NCI-H1694 treated with DMSO at 0.1 percent for 48 hours (cell line): ENCODE measurements at places on chromosomes 2 and 18.

DNA sequence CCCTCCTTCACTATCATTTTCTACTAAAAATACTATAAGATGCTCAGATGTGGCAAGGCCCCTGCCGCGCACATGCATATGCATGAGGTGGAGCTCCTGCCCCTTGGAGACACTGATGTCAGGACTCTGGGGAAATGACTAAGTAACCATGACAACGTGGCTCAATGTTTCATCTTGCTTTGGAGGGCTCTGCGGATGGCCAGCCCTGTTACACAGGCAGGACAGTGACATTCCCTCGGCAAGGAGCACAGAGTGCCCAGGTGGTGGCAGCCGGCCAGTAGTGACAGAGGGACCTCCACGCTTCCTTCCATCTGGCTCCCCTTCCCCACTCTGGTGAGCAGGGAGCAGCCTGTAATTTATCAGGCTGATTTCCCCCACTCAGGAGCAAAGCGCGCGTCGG lies 364.1 kb downstream of the SS18 start:
- DNase-seq: peak; percentile 38

- peak; percentile 95 for DNase-seq
Measured at GRCh38 chr2:6073191-6074088, 381.3 kb downstream of the SOX11 start.

- DNase-seq: no peak
Measured at GRCh38 chr2:127090281-127091120, 16.5 kb downstream of the BIN1 start.

DNA sequence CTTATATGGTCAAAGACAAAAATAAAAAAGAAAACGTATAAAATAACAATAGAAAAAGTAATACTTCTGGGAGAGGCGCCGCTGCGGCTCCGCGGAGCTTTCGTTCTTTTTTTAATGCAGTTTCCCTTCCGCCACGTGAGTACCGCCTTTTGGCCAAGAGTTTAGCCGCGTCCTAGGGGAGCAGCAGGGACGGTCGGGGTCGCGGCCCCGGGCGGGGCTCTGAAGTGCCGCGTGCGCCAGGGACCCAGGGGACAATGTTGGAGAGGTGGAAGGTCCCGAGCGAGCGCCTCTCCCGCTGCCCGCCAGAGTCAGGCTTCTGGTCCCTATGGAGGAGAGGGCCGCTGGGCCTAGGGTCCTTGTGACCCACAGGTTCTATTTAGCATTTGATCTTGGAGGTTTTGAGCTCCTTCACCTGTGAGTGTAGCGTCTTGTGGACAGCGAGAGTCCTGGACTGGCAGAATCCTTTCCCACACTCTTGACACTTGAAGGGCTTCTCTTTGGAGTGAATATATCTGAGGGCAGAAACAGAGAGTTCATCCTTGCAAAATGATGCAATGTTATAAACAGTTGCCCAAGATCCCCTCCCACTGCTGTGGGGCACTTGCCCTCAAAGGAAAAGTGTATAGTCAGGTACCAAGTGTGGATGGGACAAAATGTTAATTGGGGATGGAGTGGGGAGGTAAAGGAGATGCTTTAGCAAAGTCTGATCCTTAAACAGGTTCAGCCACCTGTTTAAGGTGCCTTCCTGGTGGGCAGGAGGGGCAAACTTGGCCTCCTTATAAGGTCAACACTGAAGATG lies 6.3 kb downstream of the OSR1 start:
- no peak for DNase-seq

GRCh38 chr2:239892441-239893235 lies 132.5 kb downstream of the NDUFA10 start:
- no peak for DNase-seq

DNA sequence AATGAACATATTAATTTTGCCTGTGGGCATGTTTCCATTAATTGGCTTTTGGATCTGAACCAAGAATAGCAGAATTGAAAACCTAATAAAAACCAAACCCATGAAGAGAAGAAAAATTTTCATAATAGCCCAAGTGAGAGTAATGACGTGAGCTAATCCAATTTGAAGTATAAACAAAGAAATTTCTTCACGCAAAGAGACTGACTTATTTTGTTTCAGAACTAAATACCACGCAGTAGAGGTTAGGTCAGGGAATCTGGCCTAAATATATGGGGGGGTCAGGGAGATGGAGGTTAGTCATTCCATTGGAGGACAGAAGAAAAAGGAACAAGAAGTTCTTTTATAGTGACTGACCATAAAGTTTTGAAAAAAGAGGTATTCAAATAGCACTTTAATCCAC lies 94.1 kb upstream of the CYP1B1 start:
- no peak for DNase-seq
